Upper lobe of right lung (tissue), 1 donor: ENCODE measurements at places on chromosomes 6 and 20. TPM values are rescaled to one million over a fixed set of nuclear protein-coding genes. Genes with fewer than 3 reads are reported as not detected.

TAF8 gene
- 31.1 TPM for total RNA-seq

NKAPL gene
- total RNA-seq = 0.87 TPM

RNF39 gene
- 2.4 TPM for total RNA-seq

DNA sequence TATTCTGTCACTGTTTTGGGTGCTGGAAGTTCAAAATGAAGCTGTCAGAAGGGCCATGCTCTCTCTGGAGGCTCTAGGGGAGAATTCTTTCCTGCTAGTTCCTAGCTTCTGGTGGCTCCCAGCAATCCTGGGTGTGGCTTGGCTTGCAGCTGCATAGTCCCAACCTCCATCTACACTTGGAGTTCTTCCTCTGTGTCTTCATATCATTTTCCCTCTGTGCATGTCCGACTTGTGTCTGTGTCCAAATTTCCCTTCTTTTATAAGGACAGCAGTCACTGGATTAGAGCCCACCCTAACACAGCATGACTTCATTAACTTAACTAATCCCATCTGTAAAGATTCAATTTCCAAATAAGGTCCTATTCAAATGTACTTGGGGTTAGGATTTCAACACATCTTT, 23.3 kb upstream of the ENPP1 start:
- H3K27ac ChIP-seq = no peak overlapping the region
- H3K27me3 ChIP-seq = no peaks in the 10 kb centered on the region

DNA sequence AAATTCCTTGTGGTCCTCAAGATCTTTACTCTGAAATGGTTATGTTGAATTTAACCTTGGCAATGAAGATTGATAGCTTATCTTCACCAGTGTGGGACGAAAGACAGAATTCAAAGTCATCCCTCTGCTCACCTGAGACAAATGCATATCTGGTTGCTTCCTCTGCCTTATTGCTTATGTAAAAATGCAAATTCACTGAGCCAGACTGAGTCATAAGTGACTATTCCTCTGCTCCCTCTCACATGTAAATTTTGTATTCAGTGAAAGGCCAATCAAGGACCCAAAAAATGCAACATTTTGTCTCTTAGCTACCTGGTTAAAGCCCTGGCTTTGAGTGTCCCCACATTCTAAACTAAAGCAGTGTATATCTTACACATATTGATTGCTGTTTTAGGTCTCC, 593.1 kb upstream of the GJE1 start:
- H3K36me3 ChIP-seq = no peaks in the 10 kb centered on the region
- DNase-seq = no peak
- H3K27me3 ChIP-seq = no peaks in the 10 kb centered on the region
- no peak overlapping the region for H3K27ac ChIP-seq
- no peak overlapping the region for H3K4me3 ChIP-seq
- no peaks in the 10 kb centered on the region for H3K4me1 ChIP-seq

DNA sequence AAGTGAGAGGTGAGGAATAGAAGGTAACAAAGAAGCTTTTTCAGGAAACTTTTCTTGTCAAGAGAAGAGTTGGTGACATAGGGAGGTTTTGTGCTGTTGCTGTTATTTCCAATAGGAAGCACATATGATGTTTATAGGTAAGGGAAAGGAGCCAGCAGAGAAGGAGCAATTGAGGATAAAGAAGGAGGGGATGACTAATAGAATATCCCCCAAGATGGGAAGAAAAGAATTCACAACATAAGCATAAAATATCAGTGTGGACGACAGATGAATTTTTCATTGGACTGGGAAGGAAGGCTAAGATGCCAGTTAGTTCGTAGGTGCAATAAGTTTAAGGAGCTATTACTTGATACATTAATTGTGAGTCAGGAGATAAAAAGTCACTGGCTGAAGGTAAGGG, 8.5 kb upstream of the BEND6 start:
- no peaks in the 10 kb centered on the region for H3K27me3 ChIP-seq
- no peak overlapping the region for H3K4me3 ChIP-seq
- H3K36me3 ChIP-seq = no peaks in the 10 kb centered on the region
- no peaks in the 10 kb centered on the region for H3K4me1 ChIP-seq

- H3K27me3 ChIP-seq = peaks cover 11% of the 10 kb centered on the region
- no peaks in the 10 kb centered on the region for H3K36me3 ChIP-seq
- H3K4me1 ChIP-seq = no peaks in the 10 kb centered on the region
- H3K4me3 ChIP-seq = no peak overlapping the region
Observed at GRCh38 chr6:43299338-43300293, 1.6 kb downstream of the SLC22A7 start.

DNA sequence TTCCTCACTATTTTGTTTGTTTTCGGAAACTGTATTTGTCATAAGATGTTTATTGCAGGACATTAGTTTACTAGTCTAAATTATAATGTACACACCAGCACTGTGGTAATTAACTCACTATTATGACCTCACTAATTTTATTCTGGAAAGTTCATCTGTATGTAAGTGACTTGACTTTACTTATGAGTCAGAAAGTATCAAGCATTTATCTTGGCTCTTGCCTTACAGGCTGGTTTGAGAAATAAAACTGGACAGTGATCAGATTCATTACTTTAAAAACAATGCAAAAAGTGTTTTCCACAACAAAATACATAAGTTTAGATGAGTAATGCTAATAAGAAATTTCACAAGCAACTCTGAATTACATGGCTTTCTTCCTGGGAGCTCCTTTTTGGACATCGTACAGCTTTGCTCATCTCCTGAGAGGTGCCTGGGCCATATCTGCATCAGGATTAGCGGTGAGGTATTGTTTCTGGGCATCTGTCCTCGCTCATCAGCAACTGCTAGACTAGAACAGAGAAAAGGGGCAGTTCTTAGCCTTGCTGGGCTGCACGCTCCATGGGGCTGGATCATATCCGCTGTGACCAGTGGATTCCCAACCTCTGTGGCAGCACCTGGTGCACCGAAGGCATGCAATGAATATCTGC, 179.8 kb downstream of the SOD2 start:
- no peak overlapping the region for H3K27ac ChIP-seq
- H3K4me1 ChIP-seq = no peaks in the 10 kb centered on the region
- no peak overlapping the region for H3K4me3 ChIP-seq
- no peaks in the 10 kb centered on the region for H3K36me3 ChIP-seq
- DNase-seq = no peak

GRCh38 chr6:55410674-55411073, 83.4 kb downstream of the GFRAL start:
- no peak overlapping the region for H3K4me3 ChIP-seq
- no peak overlapping the region for H3K27ac ChIP-seq
- no peak for DNase-seq
- H3K4me1 ChIP-seq = no peaks in the 10 kb centered on the region
- no peaks in the 10 kb centered on the region for H3K27me3 ChIP-seq

- H3K4me1 ChIP-seq = no peaks in the 10 kb centered on the region
- no peaks in the 10 kb centered on the region for H3K36me3 ChIP-seq
- DNase-seq = no peak
- H3K4me3 ChIP-seq = no peak overlapping the region
- H3K27me3 ChIP-seq = no peaks in the 10 kb centered on the region
Observed at GRCh38 chr6:126063512-126064146, 77.3 kb downstream of the TRMT11 start.

DNA sequence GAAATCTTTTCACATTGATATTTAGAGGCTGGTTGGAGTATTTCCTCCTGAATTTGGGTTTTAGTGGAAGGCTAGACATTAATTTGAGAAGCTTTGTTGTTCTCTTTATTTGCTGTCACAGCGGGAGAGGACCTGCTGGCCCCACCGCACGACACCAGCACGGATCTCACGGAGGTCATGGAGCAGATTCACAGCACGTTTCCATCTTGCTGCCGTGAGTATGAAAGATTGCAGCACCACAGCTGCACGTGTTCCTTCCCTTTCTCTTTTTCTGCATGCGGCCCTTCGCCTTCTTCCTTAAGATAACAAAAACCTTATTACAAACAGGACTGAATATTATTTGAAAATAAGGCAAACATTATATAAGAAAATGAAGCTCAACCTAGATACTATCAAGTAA, 555.5 kb downstream of the UTRN start:
- no peak for DNase-seq
- peaks cover 76% of the 10 kb centered on the region for H3K36me3 ChIP-seq
- no peaks in the 10 kb centered on the region for H3K27me3 ChIP-seq
- H3K4me1 ChIP-seq = no peaks in the 10 kb centered on the region
- no peak overlapping the region for H3K27ac ChIP-seq

DNA sequence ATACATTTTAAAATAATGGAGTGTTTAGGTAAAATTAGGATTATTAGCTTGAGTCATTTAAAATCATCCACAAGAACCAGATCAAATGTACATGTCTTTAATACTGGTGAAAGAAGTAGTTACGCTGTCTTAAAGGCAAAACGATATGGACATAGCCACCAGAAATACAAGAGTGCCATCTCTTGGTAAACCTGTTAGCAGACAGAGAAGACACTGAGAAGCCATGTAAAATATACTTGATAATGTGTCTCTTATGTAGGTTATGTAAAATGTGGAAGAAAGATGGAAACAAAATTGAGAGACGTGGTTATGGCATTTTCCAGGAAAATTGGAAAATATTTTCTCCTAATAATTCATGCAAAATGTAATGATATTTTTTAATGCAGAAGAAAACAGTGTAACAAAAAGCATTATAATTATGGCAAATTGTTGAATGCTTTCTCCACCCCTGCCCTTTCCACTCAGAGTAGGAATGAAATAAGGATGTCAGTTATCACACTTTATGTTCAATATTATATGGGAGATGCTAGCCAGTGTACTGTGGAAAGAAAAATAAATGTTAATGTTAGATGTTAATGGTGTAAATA, 12.2 kb upstream of the SLC17A2 start:
- no peak for DNase-seq
- no peaks in the 10 kb centered on the region for H3K4me1 ChIP-seq
- H3K4me3 ChIP-seq = no peak overlapping the region
- no peaks in the 10 kb centered on the region for H3K27me3 ChIP-seq
